Right cardiac atrium (tissue), 5 donors: ENCODE measurements at places on chromosomes 16 and 17. TPM values are rescaled to one million over a fixed set of nuclear protein-coding genes. Genes with fewer than 3 reads are reported as not detected.

Gene KLHDC4
- 15.6 TPM for total RNA-seq

Gene TMEM100
- total RNA-seq = 24.7 TPM

Gene KRTAP17-1
- not detected for total RNA-seq

Gene ELMO3
- 0.74 TPM for total RNA-seq
